IMR-90 (cell line): ENCODE measurements at places on chromosomes 2 and 18. TPM values are rescaled to one million over a fixed set of nuclear protein-coding genes. Genes with fewer than 3 reads are reported as not detected.

Gene PKDCC
- 50.3 and 55.6 TPM in 2 replicates for total RNA-seq

Gene OSBPL1A
- 50.3 and 70.4 TPM in 2 replicates for total RNA-seq

Gene UNC80
- total RNA-seq: not detected in 2 replicates

Gene RUFY4
- total RNA-seq: not detected in 2 replicates

Gene MTX2
- total RNA-seq: 24.9 and 27.2 TPM in 2 replicates

Gene GALR1
- total RNA-seq: not detected in 2 replicates

Gene CHAC2
- 3.9 and 6.9 TPM in 2 replicates for total RNA-seq

Gene FMNL2
- 10.9 and 15.6 TPM in 2 replicates for total RNA-seq

Gene ZNF804A
- 2.2 and 3.3 TPM in 2 replicates for total RNA-seq

Gene CNGA3
- total RNA-seq: under 0.01 TPM in 1 of 2 replicates, not detected in the other

Gene LONRF2
- total RNA-seq: 0.54 and 0.83 TPM in 2 replicates

Gene TMEM37
- under 0.01 TPM in 1 of 2 replicates, not detected in the other for total RNA-seq

Gene CLEC4F
- total RNA-seq: not detected in 2 replicates

Gene MATN3
- 0.90 and 1.1 TPM in 2 replicates for total RNA-seq

Gene IGFBP5
- 392 and 433 TPM in 2 replicates for total RNA-seq

Gene PRSS56
- not detected in 2 replicates for total RNA-seq

Gene ABCG8
- not detected in 2 replicates for total RNA-seq

Gene SKOR2
- not detected in 2 replicates for total RNA-seq

Gene TMEM198
- under 0.01 and 0.18 TPM in 2 replicates for total RNA-seq

Gene CPSF3
- 64.5 and 72.8 TPM in 2 replicates for total RNA-seq

Gene PIEZO2
- 3.3 and 4.1 TPM in 2 replicates for total RNA-seq

Gene MLPH
- total RNA-seq: 13.8 and 13.9 TPM in 2 replicates

Gene NAT8
- not detected in 2 replicates for total RNA-seq

Gene CD8B2
- not detected in 2 replicates for total RNA-seq

Gene MDH1B
- 0.54 and 0.56 TPM in 2 replicates for total RNA-seq

Gene OSGEPL1
- 6.8 and 8.3 TPM in 2 replicates for total RNA-seq

Gene ASB18
- total RNA-seq: not detected in 2 replicates

Gene ZNF407
- total RNA-seq: 20.1 and 25.6 TPM in 2 replicates

Gene PRKCE
- total RNA-seq: 13.3 and 32.4 TPM in 2 replicates

Gene HOXD4
- not detected in 2 replicates for total RNA-seq

Gene TMEM200C
- 1.4 and 1.7 TPM in 2 replicates for total RNA-seq

Gene RAMP1
- total RNA-seq: 15.8 and 19.2 TPM in 2 replicates

Gene ACADL
- not detected in 2 replicates for total RNA-seq

Gene RGPD3
- 0.18 and 0.56 TPM in 2 replicates for total RNA-seq

Gene DQX1
- total RNA-seq: not detected in 2 replicates

Gene SIGLEC15
- 0.83 and 1.1 TPM in 2 replicates for total RNA-seq

Gene IL36G
- not detected in 2 replicates for total RNA-seq

Gene KCNIP3
- total RNA-seq: 0.72 and 0.83 TPM in 2 replicates

Gene AGXT
- total RNA-seq: not detected in 2 replicates

Gene CFAP65
- not detected in 2 replicates for total RNA-seq

Gene SERPINB13
- total RNA-seq: not detected in 2 replicates

Gene DYNC2LI1
- total RNA-seq: 5.2 and 11.7 TPM in 2 replicates

Gene TEX44
- not detected in 2 replicates for total RNA-seq

Gene DSEL
- 100 and 145 TPM in 2 replicates for total RNA-seq

Gene ARHGEF4
- total RNA-seq: 2.7 and 3.3 TPM in 2 replicates

Gene VWA3B
- total RNA-seq: not detected in 2 replicates

Gene RND3
- total RNA-seq: 331 and 449 TPM in 2 replicates

Gene MC4R
- 0.18 and 0.28 TPM in 2 replicates for total RNA-seq

Gene SLC30A3
- under 0.01 TPM in 1 of 2 replicates, not detected in the other for total RNA-seq

Gene TSGA10
- total RNA-seq: 0.54 and 1.1 TPM in 2 replicates

Gene GALNT3
- total RNA-seq: 2.0 and 4.4 TPM in 2 replicates

Gene TXNDC2
- under 0.01 and 0.18 TPM in 2 replicates for total RNA-seq

Gene CERS6
- total RNA-seq: 5.7 and 9.4 TPM in 2 replicates

Gene SLC9A4
- total RNA-seq: not detected in 2 replicates

Gene TTR
- not detected in 2 replicates for total RNA-seq

Gene CFAP221
- total RNA-seq: not detected in 2 replicates

Gene ELOA2
- total RNA-seq: not detected in 2 replicates

Gene SNRNP200
- 44.1 and 44.2 TPM in 2 replicates for total RNA-seq
